ENCODE measurements at places on chromosomes 5 and 9. TPM values are rescaled to one million over a fixed set of nuclear protein-coding genes. Genes with fewer than 3 reads are reported as not detected.
A peak's percentile ranks its signal among the peaks of the same experiment; 100 is the strongest.

GRCh38 chr5:15823398-15823797 lies 323.4 kb downstream of the FBXL7 start:
- H3K4me1 ChIP-seq = peaks cover 3% of the 10 kb centered on the region
- H3K36me3 ChIP-seq = no peaks in the 10 kb centered on the region
- no peak overlapping the region for H3K27ac ChIP-seq

DNA sequence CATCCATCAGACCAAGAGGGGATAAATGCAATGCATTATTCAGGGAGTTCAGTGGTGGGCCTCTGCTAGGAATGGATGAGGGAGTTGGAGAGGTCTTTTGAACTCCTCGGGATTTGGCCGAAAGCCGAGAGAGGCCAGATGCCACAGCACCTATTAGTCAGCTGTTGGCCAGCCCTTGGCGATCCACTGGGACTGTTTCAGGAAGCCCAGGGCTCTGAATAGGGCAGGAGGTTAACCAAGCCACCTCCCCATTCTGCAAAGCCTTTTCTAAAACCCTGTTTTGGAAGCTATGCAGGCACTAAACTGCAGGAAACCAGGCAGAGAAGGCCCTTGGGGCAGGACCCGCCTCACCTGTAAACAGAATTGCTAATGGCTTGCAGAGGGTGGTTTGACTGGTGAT lies 37.8 kb downstream of the ASTN2 start:
- DNase-seq = no peak
- no peak overlapping the region for H3K27ac ChIP-seq
- H3K27me3 ChIP-seq = no peaks in the 10 kb centered on the region
- H3K4me1 ChIP-seq = no peaks in the 10 kb centered on the region
- H3K4me3 ChIP-seq = no peak overlapping the region
- no peaks in the 10 kb centered on the region for H3K36me3 ChIP-seq

DNA sequence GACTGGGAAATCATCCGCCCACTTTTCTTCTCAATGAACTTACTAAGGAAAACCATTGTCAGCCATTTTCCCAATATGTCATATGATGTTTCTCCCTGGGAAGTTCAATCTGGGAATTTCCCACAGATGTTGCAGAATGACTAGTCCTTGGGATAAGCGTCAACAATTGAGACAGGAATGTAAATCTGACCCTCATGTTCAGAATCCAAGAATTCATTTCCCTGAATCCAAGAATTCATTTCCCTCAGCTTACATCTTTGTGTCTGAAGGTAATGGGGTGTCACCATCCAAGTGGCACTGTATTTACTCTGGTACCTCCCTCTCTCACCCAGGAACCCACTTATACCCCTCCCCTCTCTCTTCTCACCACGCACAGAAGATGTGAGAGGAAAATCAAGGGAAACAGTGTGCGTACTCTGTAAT lies 7.4 kb downstream of the KLF9 start:
- no peaks in the 10 kb centered on the region for H3K27me3 ChIP-seq
- peaks cover 81% of the 10 kb centered on the region for H3K4me1 ChIP-seq
- H3K36me3 ChIP-seq = peaks cover 10% of the 10 kb centered on the region
- DNase-seq = no peak
- H3K4me3 ChIP-seq = peak overlapping the region; percentile 40
- H3K27ac ChIP-seq = peak overlapping the region; percentile 62

GRCh38 chr9:78004478-78005229 lies 27.0 kb downstream of the GNAQ start:
- H3K27ac ChIP-seq = no peak overlapping the region
- H3K27me3 ChIP-seq = no peaks in the 10 kb centered on the region
- DNase-seq = no peak
- H3K36me3 ChIP-seq = no peaks in the 10 kb centered on the region

- H3K4me1 ChIP-seq = no peaks in the 10 kb centered on the region
- H3K36me3 ChIP-seq = peaks cover 94% of the 10 kb centered on the region
- DNase-seq = no peak
- H3K27ac ChIP-seq = no peak overlapping the region
Observed at GRCh38 chr9:133048595-133048994, 13.2 kb upstream of the CEL start.

DNA sequence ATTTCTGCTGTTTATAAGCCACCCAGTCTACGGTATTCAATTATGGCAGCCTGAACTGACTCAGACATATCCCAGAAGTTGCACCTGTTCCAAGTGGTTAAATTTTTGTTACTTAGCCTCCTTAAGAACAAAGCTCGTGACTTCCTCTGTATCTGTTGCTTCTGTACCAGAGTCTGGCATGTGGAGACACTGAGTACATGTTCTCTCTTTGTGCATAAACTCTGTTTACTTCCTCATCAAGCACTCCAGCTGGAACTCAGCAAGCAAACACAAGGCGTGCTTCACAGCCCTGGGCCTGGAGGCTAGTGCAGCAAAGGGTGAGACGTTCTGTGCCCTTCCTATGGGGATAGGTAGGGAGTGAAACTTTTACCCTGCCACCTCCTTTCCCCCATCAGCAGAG lies 19.0 kb downstream of the C9orf152 start:
- H3K36me3 ChIP-seq = no peaks in the 10 kb centered on the region
- H3K27me3 ChIP-seq = no peaks in the 10 kb centered on the region
- H3K27ac ChIP-seq = peak overlapping the region; percentile 62
- H3K4me1 ChIP-seq = peaks cover 15% of the 10 kb centered on the region

F2RL2 gene
- 7.1 TPM for total RNA-seq

CORO2A gene
- 2.7 TPM for total RNA-seq

FOCAD gene
- total RNA-seq = 17.6 TPM

FBXL7 gene
- total RNA-seq = 27.4 TPM

NUTM2G gene
- not detected for total RNA-seq

PLPPR1 gene
- total RNA-seq = not detected

Measured in esophagus muscularis mucosa (tissue), 4 donors.